ENCODE measurements at places on chromosomes 1 and 21.

GRCh38 chr1:22851517-22851916, 121.1 kb downstream of the LACTBL1 start:
- no peak for DNase-seq

DNA sequence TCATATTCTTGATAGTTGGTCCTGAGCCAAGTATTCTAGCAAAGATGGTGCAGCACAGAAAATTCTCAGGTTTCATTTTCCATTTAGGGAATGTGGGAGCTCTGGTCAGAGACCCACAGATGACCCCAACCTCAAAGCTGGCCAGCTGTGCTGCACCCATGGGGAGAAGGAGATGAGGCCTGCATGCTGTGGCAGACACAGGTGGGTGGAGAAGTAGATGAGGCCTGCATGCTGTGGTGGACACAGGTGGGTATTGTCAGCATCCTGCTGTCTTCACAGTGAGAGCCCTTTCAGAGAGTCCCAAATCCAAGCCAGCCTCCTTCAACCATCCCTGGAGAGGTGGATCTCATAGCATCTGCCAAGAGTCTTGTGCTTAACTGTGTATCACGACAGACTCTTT, 77.7 kb downstream of the DSCAM start:
- DNase-seq, result no peak

DNA sequence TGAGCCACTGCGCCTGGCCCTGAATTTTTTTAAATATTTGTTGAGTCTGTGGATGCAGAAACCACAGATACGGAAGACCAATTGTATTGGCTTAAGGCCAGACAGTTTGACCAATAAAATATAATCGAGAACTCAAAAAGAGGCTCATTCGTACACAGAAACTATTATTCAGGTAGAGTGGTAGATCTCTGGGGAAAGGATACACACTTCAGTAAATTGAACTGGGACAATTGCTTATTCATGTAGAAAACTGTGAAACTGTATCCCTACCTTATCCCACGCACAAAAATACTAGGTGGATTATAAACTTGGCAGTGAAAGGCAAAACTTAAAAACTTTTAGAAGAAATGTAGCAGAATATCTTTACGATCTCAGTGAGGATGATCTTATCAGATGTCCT, 25.0 kb upstream of the SHE start:
- DNase-seq, result no peak

- peak; percentile 36 for DNase-seq
Measured at GRCh38 chr1:53380296-53380695, 52.4 kb upstream of the LRP8 start.

- peak; percentile 48 for DNase-seq
Measured at GRCh38 chr1:106747791-106748190, 308.7 kb upstream of the PRMT6 start.

GRCh38 chr1:217681806-217682205, 50.7 kb downstream of the SPATA17 start:
- DNase-seq, result no peak

DNA sequence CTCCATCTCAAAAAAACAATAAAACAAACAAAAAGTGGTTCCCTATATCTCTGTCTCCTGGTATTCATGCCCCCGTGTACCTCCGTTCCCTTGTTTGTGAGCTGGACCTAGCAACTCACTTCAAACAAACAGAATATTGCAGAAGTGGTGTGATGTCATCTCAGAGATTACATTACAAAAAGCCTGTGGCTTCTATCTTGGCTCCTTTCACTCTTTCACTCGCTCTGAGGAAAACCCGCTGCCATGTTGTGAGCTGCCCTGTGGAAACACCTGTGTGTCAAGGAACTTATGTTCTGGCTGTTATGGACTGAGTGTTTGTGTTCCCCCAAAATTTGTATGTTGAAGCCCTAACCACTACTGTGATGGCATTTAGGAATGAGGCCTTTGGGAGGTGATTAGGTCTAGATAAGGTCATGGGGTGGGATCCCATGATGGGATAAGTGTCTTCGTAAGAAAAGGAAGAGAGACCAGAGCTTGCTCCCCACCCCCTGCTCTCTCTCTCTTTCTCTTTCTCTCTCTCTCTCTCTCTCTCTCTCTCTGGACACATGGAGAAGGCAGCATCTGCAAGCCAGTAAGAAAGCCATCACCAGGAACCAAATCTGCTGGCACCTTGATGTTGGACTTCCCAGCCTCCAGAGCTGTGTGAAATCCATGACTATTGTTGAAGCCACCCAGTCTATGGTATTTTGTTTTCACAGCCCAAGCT, 7.4 kb upstream of the HYI start:
- DNase-seq, result no peak

GRCh38 chr1:67540733-67541125, 110.5 kb upstream of the SERBP1 start:
- no peak for DNase-seq

Measured in chondrocyte (in vitro differentiated cells).